ENCODE measurements at places on chromosomes 4 and X.

- DNase-seq, result no peak
Observed at GRCh38 chr4:66741081-66741480, 804.2 kb downstream of the CENPC start.

- no peak for DNase-seq
Observed at GRCh38 chr4:103012060-103012459, 7.4 kb downstream of the SLC9B1 start.

DNA sequence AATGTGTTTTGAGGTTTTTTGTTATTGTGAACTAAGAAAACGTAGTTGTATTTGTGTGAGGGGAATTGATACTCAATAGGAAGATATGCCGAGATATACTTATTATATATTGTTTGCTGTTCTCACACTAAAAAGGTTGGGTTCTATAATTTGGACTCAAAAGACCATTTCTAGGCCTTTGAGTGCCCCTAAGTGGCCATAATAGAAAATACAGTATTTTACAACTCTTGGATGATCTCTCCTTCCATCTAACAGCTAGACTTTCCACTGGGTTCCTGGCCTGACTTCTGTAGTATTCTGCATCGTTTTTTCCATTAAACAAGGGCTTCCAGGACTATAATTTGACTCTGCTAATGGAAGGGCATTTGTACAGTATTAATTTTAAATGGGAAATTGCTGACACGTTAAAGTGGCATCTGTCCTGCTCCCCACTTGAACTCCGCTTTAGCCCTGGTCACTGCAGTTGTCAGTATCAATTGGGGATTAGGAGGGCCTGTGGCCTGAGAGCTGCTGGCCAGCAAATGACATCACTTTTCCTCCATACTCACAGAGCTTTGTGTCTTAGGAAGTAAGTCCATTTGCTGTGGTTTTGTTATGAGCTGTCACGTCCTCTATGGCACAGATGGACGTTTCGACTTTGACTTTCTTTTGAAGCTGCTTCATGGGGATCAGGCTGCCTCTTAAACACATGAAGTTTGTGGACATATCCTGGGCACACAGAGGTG is 176.9 kb downstream of the SLIT2 start:
- DNase-seq, result no peak

GRCh38 chrX:149716632-149717031 is 4.8 kb downstream of the MAGEA11 start:
- no peak for DNase-seq

DNA sequence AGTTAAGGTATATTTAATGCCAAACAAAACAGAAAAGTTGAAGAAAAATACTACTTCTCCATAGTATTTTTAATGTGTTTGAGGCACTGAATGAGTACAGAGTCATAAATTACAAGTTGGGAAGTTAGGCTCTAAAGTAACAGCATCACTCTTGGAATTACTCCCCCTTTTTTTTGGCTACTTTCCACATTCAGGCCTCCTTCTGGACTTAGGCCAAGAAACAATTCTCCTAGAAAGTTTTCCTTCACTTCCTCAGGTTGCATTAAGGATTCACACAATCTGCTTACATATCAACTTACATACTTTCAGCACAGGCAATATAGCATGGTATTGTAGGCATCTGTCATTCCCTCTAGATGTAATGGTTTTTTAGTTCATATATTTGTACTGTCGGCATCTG is 52.1 kb downstream of the TMEM165 start:
- DNase-seq, result no peak

DNA sequence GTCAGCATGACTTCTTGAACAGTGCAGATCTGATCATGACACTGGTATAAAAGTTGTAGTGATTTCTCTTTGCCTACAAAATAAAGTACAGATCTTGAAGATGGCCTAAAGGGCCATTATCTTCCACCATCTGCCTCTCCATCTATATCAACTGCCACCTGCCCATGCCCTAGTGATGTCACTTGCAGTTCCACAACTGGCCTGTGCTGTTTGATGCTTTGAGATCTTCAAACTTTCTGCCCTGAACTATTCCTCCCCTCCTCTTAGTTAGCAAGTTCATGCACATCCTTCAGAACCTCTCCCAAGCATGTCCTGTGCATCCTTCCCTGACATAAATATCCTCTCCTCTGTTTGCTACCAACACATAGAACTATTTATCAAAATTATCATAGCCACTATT is 217.0 kb downstream of the SOWAHB start:
- no peak for DNase-seq

DNA sequence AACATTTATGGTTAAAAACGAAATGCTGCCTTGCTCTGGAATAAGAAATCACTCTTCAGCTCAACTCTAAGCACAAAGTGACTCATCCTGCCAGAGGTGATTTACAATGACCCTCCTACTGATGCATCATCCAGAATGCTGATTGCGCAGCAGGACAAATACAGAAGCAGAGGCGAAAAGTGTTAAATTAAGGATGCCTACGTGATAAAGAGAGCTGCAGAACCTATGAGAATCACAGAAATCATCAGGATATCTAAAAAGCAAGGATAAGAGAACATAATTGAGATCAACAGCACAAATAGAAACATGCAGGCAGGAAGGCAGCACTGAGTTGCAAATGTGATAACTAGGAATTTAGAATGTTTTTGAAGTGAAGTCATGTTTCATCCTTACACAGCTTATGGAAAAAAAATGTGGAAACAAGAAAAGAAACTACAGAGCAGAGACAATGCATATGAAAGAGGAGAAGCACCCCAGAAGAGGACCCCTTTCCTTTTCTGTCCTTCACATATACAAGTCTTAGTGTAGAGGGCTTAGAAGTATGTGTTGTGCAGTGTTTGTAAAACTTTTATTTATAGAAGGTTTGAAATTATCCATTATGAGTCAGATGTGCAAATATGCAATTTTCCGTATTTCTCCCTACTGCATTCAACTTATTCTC is 188.4 kb downstream of the SLC7A11 start:
- DNase-seq, result no peak

DNA sequence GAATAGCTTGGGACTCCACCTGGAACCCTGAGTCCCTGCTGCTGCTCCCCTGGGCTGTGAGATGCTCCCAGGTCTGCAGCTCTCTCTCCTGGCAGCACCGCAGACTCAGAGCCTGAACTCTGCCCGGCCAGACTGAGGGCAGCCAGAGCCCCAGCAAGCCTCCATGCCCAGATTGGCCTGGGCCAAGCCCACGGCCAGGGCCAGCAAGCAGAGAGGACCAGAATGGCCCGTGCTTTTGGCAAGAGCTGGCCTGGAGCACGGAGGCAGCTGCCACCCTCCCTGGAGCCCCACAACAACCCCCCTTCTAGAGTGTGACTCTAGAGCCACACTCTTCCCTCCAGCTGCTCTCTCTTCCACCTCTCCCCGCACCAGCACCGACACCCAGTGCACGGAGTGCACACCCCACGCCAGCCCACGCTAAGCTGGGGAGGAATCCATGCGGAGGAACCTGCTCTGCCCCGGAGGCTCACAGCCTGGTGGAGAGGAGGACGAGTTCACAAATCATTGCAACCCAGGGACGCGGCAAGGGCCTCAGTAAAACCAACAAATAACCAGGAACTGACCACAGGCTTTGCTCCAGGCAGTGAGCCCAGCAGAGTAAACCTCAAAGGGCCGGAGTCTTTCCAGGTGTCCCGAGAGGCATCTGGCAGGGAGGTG is 110.3 kb downstream of the HMX1 start:
- no peak for DNase-seq

DNA sequence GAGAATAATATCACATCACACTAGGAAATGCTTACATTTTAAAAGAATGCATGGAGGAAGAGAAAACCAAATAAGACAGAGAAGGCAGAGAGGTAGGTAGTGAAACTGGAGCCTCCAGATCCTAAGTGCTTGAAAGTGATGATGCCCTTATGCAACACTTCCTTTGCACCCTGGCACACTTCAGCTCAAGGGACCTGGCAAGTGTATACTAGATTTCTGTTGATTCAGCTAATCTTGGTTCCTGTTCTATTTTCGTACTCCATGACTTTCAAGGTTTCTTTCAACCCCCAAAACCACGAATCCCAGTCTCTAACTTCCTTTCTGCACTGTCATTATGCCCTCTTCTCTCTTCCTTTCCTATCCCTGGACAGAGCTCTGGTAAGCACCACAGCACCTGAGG is 36.9 kb upstream of the SH3KBP1 start:
- DNase-seq, result no peak

GRCh38 chr4:146224326-146224966 is 10.1 kb downstream of the REELD1 start:
- DNase-seq, result no peak

- DNase-seq, result no peak
Observed at GRCh38 chrX:104972737-104973136, 247.8 kb downstream of the TEX13A start.

DNA sequence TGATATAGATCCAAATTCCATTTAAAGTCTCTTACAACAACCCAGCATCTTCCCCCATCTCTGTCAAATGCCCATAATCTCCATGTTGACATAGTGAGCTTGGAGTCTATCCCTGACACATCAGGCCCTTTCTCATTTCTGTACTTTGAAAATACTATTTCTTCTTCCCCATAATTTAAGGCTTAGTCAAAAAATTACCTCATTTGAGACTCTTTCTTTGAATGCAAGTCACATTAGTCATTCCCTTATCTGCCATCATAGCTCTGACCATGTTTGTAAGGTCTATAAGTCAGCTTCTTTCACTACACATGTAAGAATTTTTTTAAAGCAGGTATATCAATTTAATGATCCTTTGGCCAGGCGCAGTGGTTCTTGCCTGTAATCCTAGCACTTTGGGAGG is 99.9 kb downstream of the DDX60 start:
- no peak for DNase-seq

GRCh38 chr4:128241425-128241913 is 46.1 kb downstream of the PGRMC2 start:
- no peak for DNase-seq
